ENCODE measurements at places on chromosomes 6 and 20. TPM values are rescaled to one million over a fixed set of nuclear protein-coding genes. Genes with fewer than 3 reads are reported as not detected.

FHL5 gene
- total RNA-seq = 23.3 TPM

- DNase-seq = no peak
Observed at GRCh38 chr6:114407426-114408035, 64.7 kb upstream of the HS3ST5 start.

DNA sequence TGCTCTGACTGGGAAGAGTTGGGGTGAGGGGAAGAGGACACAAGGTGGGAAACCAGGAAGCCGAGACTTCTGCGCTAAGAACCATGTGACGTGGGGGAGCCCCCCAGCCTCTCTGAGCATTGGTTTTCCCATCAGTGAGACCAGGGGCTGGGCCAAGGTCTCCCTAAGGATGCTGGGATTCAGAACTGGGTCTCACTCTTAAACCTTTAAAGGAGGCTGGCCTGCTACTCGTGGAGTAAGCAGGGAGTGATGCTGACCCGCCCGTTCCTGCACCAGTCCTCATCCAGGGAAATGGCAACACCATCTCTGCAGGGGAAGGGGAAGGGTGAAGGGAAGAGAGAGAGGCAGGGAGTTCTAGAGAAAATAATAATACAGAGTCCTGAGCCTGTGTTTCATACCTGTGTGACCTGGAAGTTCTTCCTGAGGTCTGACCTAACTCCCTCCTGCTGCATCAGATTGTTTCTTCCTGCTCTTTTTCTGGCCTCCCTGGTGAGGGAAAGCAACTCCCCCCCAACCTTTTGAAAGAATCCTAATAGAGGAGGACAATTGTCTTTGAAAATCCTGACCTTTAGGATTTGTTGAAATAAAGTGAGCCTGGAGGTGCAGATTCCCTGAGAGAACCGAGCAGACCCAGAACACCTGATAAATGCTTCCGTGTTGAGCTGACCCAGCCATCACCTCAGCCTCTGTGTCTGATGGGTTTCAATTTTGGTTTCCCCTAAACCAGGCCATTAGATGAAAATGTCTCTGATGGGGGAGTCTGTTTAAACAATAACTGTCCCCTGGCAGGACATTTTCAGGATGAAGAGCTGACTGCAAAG, 3.0 kb upstream of the GRM4 start:
- no peak for DNase-seq

- DNase-seq = no peak
Observed at GRCh38 chr20:31770243-31770642, 31.2 kb downstream of the TPX2 start.

Data from testis (tissue), 5 donors.